Right ventricle myocardium inferior (tissue), 1 donor: ENCODE measurements at places on chromosomes 4 and X. TPM values are rescaled to one million over a fixed set of nuclear protein-coding genes. Genes with fewer than 3 reads are reported as not detected.

HOPX gene
- total RNA-seq, result 59.3 TPM

FAM53A gene
- 0.49 TPM for total RNA-seq

HHIP gene
- not detected for total RNA-seq

PPBP gene
- total RNA-seq, result 0.35 TPM

CT45A3 gene
- not detected for total RNA-seq

MAP3K15 gene
- not detected for total RNA-seq

FSTL5 gene
- not detected for total RNA-seq

PCDH10 gene
- total RNA-seq, result 0.03 TPM

DHX15 gene
- 53.9 TPM for total RNA-seq

CCSER1 gene
- total RNA-seq, result 12.9 TPM

DGAT2L6 gene
- total RNA-seq, result not detected

DIAPH2 gene
- total RNA-seq, result 9.9 TPM

ATOH1 gene
- total RNA-seq, result not detected

BANK1 gene
- 0.35 TPM for total RNA-seq

CT83 gene
- total RNA-seq, result not detected

BMX gene
- 1.4 TPM for total RNA-seq
